ENCODE measurements at places on chromosomes 13 and 19.

GRCh38 chr13:50124536-50125303 is 109.5 kb downstream of the KCNRG start:
- peak; percentile 73 for DNase-seq
- H3K27ac ChIP-seq = no peak overlapping the region
- H3K4me1 ChIP-seq = peaks cover 57% of the 10 kb centered on the region
- H3K36me3 ChIP-seq = no peaks in the 10 kb centered on the region
- peak overlapping the region; percentile 89 for H3K4me3 ChIP-seq
- H3K27me3 ChIP-seq = peaks cover 91% of the 10 kb centered on the region

GRCh38 chr19:42465827-42466280 is 23.1 kb upstream of the CXCL17 start:
- DNase-seq = no peak
- H3K4me1 ChIP-seq = peaks cover 12% of the 10 kb centered on the region
- no peak overlapping the region for H3K4me3 ChIP-seq
- H3K27me3 ChIP-seq = no peaks in the 10 kb centered on the region
- no peaks in the 10 kb centered on the region for H3K36me3 ChIP-seq
- H3K27ac ChIP-seq = no peak overlapping the region

DNA sequence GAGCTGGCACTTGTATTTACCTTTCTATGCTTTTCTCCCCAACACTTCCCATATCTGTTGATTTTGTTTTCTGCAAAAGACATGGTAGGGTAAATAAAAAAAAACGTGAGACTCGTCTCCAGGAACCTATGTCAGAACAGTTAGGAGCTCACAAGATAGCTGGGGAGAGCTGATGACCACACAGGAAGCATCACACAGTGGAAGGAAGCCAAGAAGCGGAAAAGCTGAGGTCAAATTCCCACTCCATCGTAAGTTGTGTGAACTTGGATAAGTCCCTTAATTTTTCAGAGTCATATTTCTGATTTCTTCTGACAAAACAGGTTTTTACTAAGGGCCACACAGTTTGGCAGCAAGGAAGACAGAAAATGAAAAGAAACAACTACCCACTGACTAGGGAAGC is 199.6 kb downstream of the KLF5 start:
- H3K27ac ChIP-seq = no peak overlapping the region
- H3K36me3 ChIP-seq = no peaks in the 10 kb centered on the region
- H3K4me1 ChIP-seq = no peaks in the 10 kb centered on the region
- H3K27me3 ChIP-seq = no peaks in the 10 kb centered on the region
- no peak for DNase-seq
- H3K4me3 ChIP-seq = no peak overlapping the region

GRCh38 chr13:19713186-19713965 is 69.4 kb downstream of the PSPC1 start:
- H3K27me3 ChIP-seq = no peaks in the 10 kb centered on the region
- no peak overlapping the region for H3K4me3 ChIP-seq
- H3K4me1 ChIP-seq = no peaks in the 10 kb centered on the region
- H3K36me3 ChIP-seq = no peaks in the 10 kb centered on the region

- peak; percentile 83 for DNase-seq
- H3K36me3 ChIP-seq = peaks cover 10% of the 10 kb centered on the region
- no peaks in the 10 kb centered on the region for H3K27me3 ChIP-seq
- peaks cover 47% of the 10 kb centered on the region for H3K4me1 ChIP-seq
Observed at GRCh38 chr13:48976576-48977285, 1.0 kb downstream of the FNDC3A start.

DNA sequence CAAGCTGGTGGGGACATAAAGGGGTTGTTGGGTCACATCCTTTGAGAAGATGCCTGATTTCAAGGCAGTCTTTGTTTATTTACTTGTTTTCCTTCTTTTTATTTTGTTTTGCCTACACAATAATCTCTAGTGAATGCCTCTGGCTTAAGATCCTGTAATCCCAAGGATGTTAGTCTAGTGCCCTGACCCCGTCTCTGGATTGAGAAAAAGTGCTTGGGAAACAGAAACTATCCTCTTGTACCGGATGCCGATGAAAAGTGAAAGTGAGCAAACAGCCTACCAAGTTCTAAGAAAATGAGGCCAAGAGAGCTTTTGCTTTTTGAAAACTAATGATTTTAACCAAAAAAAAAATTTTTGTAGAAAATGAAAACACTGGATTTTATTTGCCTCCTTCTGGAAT is 42.1 kb upstream of the C1QTNF9 start:
- no peak for DNase-seq
- 0 out of 2 replicates have a peak, but pooled peaks cover 5% of the 10 kb centered on the region for H3K4me1 ChIP-seq
- no peak overlapping the region for H3K4me3 ChIP-seq
- H3K27me3 ChIP-seq = no peaks in the 10 kb centered on the region
- no peak overlapping the region for H3K27ac ChIP-seq

- no peak for DNase-seq
- H3K4me1 ChIP-seq = no peaks in the 10 kb centered on the region
- no peak overlapping the region for H3K27ac ChIP-seq
Observed at GRCh38 chr13:47903836-47904235, 97.2 kb downstream of the SUCLA2 start.

- no peak overlapping the region for H3K27ac ChIP-seq
- peaks cover 23% of the 10 kb centered on the region for H3K4me1 ChIP-seq
- H3K27me3 ChIP-seq = peaks cover 100% of the 10 kb centered on the region
- DNase-seq = no peak
- H3K4me3 ChIP-seq = peak overlapping the region; percentile 63
Observed at GRCh38 chr19:41928754-41929535, 696 bp upstream of the ERFL start.

DNA sequence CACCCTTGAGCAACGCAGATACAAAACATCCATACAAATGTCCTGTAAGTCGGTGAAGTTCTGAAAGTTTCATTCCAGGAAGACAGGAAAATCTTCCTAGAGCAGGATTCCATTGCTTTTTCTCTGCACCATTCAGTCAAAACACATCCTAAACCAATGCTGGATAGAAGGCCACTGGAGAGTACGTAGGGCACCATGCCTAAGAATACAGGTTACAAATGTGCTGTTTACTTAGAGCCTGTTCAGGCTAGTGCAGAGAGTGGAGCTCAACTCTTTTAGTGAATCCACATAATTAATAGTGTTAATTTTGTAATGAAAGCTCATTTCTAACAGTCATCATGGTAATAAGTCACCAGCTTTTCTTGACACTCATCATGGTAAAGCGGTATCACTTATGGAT is 187.6 kb downstream of the NHLRC3 start:
- no peak for DNase-seq
- no peaks in the 10 kb centered on the region for H3K36me3 ChIP-seq
- no peaks in the 10 kb centered on the region for H3K4me1 ChIP-seq
- no peaks in the 10 kb centered on the region for H3K27me3 ChIP-seq
- no peak overlapping the region for H3K27ac ChIP-seq

GRCh38 chr19:46861691-46862502 is 1.1 kb downstream of the ARHGAP35 start:
- DNase-seq = peak; percentile 43
- peak overlapping the region; percentile 95 for H3K4me3 ChIP-seq
- no peaks in the 10 kb centered on the region for H3K27me3 ChIP-seq
- no peaks in the 10 kb centered on the region for H3K36me3 ChIP-seq

DNA sequence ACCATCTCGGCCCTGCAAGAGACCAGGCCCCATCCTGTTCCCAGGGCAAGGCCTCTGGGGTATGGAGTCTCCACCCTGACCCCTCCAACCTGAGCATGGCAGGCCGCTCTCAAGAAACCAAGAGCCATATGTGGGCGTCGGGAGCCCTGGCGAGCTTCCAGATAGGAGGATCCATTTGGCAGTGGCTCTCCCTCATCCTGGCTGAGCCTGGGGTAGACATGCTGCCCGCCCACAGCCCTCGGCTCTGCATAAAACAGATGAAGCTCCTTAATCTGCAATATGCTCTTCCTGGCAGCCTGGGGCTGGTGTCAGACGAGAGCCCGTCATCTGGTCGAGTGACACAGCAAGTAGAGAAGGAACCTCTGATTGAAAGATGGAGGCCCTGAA is 6.1 kb downstream of the ATP13A1 start:
- DNase-seq = no peak
- H3K27me3 ChIP-seq = no peaks in the 10 kb centered on the region
- peaks cover 28% of the 10 kb centered on the region for H3K36me3 ChIP-seq
- H3K4me3 ChIP-seq = no peak overlapping the region

DNA sequence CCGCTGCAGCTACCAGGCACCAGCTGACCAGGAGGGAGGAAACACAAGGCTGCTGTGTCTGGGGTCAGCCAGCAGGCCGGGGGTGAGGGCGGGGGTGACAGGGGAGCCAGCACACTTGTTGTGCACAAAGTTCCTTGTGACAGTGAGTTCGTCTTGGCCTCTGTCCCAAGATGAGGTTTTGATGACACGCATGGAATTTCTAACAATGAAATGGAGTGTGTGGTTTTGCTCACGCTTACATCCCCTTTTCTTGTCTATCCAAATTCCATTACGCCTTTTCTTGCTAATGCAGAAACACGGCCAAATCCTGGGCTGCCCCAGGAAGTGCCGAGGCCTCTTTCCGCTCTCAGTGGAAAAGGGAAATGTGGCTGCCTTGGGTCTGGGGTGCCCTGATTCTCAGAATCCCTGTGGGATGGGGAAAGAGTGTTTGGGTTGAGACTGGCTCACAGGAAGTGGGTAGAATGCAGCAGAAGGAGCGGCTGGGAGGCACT is 73.8 kb downstream of the GADD45B start:
- 0 out of 2 replicates have a peak overlapping the region, but pooled peaks have one; percentile 26 for H3K27ac ChIP-seq
- no peaks in the 10 kb centered on the region for H3K27me3 ChIP-seq

- peaks cover 7% of the 10 kb centered on the region for H3K4me1 ChIP-seq
- H3K27me3 ChIP-seq = no peaks in the 10 kb centered on the region
- H3K4me3 ChIP-seq = no peak overlapping the region
- no peak overlapping the region for H3K27ac ChIP-seq
- peaks cover 4% of the 10 kb centered on the region for H3K36me3 ChIP-seq
Observed at GRCh38 chr13:25143706-25144105, 28.4 kb downstream of the AMER2 start.

GRCh38 chr13:21796775-21797514 is 126.1 kb downstream of the FGF9 start:
- no peak overlapping the region for H3K4me3 ChIP-seq
- peak; percentile 13 for DNase-seq
- no peaks in the 10 kb centered on the region for H3K36me3 ChIP-seq
- H3K27me3 ChIP-seq = no peaks in the 10 kb centered on the region
- H3K27ac ChIP-seq = no peak overlapping the region

GRCh38 chr13:46521921-46522747 is 30.8 kb upstream of the LRCH1 start:
- H3K4me3 ChIP-seq = no peak overlapping the region
- no peaks in the 10 kb centered on the region for H3K4me1 ChIP-seq
- no peaks in the 10 kb centered on the region for H3K27me3 ChIP-seq
- H3K36me3 ChIP-seq = no peaks in the 10 kb centered on the region
- no peak for DNase-seq
- H3K27ac ChIP-seq = no peak overlapping the region

DNA sequence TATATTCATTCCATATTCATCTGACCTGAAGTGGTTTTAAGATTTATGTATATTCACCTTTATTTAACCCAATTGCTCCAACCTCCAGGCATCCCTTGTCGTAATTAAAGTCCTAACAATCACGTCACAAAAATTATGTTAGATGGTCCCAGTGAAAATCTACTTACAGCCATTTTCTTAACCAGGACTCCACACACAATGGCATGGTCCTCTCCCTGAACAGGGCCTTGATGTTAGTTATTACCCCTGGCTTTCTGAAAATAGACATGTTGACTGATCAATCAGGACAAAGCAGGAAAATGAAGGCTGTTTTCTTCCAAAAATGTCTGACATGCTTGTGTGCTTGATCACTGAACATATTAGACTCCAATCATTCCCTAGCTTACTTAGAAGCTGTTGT is 542.7 kb upstream of the SLITRK5 start:
- no peak for DNase-seq
- H3K27me3 ChIP-seq = no peaks in the 10 kb centered on the region
- no peaks in the 10 kb centered on the region for H3K4me1 ChIP-seq
- H3K4me3 ChIP-seq = no peak overlapping the region
- no peaks in the 10 kb centered on the region for H3K36me3 ChIP-seq
- H3K27ac ChIP-seq = no peak overlapping the region

DNA sequence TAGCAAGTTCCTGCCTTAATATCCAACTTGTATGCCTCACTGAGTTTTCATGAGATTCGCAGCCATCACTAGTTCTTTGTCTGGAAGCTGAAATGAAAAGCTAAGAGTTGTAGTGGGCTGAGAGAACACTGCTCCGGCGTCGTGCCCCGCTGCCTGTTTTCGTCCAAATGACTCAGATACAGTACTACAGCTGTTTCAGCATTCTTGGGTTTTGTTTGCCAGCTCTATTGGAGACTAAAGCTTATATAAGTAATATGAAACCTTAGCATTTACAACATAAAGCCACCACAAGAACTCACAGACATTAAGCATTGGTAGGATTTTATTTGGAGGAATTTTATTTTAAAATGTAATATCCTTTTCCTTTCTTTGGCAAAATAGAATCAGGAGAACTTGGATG is 299.7 kb downstream of the DLEU7 start:
- no peak overlapping the region for H3K27ac ChIP-seq
- no peaks in the 10 kb centered on the region for H3K36me3 ChIP-seq
- 0 out of 2 replicates have a peak overlapping the region, but pooled peaks have one; percentile 1 for H3K4me3 ChIP-seq
- no peaks in the 10 kb centered on the region for H3K27me3 ChIP-seq

GRCh38 chr19:45884682-45885555 is 1.0 kb downstream of the IRF2BP1 start:
- H3K36me3 ChIP-seq = no peaks in the 10 kb centered on the region
- no peak overlapping the region for H3K27ac ChIP-seq
- peak; percentile 56 for DNase-seq

- H3K27me3 ChIP-seq = no peaks in the 10 kb centered on the region
- 0 out of 2 replicates have a peak, but pooled peaks cover 3% of the 10 kb centered on the region for H3K4me1 ChIP-seq
- H3K36me3 ChIP-seq = no peaks in the 10 kb centered on the region
- peak overlapping the region; percentile 59 for H3K4me3 ChIP-seq
Observed at GRCh38 chr19:3284759-3285646, 60.5 kb downstream of the CELF5 start.

GRCh38 chr19:6141217-6141616 is 5.8 kb downstream of the ACSBG2 start:
- H3K27me3 ChIP-seq = no peaks in the 10 kb centered on the region
- no peak overlapping the region for H3K4me3 ChIP-seq
- DNase-seq = no peak
- no peaks in the 10 kb centered on the region for H3K4me1 ChIP-seq
- H3K27ac ChIP-seq = no peak overlapping the region
- no peaks in the 10 kb centered on the region for H3K36me3 ChIP-seq

- H3K27ac ChIP-seq = no peak overlapping the region
- H3K27me3 ChIP-seq = peaks cover 8% of the 10 kb centered on the region
- H3K4me3 ChIP-seq = no peak overlapping the region
- peaks cover 6% of the 10 kb centered on the region for H3K4me1 ChIP-seq
Observed at GRCh38 chr19:36149673-36150406, 2.4 kb downstream of the COX7A1 start.
